ENCODE measurements at places on chromosomes 16 and 17. TPM values are rescaled to one million over a fixed set of nuclear protein-coding genes. Genes with fewer than 3 reads are reported as not detected.

GRCh38 chr17:67156269-67157199 lies 88.5 kb downstream of the HELZ start:
- DNase-seq: no peak

DNA sequence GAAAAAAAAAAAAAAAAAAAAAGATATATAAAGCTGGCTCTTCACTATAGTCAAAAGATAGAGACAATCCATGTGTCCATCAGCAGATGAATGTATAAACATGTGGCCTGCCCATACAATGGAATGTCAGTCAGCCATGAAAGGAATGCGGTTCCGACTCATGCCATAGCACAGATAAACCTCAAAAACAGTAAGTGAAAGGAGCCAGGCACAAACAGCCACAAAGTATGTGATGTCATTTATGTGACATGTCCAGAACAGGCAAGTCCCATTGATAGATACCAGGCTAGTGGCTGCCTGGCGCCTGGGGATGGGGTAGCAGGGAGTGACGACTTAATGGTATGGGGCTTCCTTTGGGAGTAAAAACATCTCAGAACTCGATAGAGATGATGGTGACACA lies 155.7 kb downstream of the CMIP start:
- DNase-seq: no peak

GRCh38 chr17:7716901-7717755 lies at the start of gene DNAH2:
DNAH2 (plus strand) TSS chr17:7717744; CDS start chr17:7719735, 1,991 bp downstream.
- peak; percentile 64 for DNase-seq

The CHTF18 gene
- total RNA-seq: 4.1 TPM

GRCh38 chr17:68446626-68447041 lies 10.7 kb downstream of the WIPI1 start:
- no peak for DNase-seq

DNA sequence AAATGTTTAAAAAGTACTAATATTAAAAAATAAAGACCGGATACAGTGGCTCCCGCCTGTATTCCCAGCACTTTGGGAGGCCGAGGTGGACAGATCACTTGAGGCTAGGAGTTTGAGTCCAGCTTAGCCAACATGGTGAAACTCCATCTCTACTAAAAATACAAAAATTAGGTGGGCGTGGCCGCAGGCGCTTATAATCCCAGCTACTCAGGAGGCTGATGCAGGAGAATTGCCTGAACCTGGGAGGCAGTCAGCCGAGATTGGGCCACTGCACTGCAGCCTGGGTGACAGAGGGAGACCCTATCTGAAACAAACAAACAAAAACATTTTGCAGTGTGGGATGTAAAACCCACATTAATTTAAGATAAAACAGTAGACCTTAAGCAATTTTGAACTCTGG lies 11.8 kb downstream of the CDC27 start:
- DNase-seq: no peak

DNA sequence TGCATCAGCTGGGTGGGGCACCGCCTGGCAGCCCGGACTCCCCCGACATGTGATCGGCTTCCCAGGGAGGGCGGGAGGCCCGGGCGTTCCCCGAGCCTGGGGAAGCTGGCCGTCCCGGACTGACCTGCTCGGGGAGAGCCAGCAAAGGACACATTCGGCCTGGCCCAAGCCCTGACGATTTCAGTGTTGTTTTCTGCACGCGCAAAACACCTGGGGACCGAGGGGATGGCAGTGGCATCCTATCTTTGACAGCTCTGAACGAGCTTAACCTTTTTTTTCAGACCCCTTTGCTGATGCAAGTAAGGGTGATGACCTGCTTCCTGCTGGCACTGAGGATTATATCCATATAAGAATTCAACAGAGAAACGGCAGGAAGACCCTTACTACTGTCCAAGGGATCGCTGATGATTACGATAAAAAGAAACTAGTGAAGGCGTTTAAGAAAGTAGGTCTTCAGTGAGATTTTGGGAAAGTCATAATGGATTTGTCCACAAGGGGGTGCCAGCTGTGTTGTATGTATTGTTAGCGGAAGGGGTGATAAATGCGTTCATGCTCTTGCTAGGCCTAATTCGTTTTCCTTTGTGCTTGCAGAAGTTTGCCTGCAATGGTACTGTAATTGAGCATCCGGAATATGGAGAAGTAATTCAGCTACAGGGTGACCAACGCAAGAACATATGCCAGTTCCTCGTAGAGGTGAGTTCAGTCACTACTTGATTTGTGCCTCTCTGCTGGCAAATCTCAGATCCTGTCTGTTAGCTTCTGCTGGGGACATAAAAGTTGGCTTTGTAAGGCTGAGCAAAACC lies 1.0 kb downstream of the EIF1 start:
- DNase-seq: no peak

DNA sequence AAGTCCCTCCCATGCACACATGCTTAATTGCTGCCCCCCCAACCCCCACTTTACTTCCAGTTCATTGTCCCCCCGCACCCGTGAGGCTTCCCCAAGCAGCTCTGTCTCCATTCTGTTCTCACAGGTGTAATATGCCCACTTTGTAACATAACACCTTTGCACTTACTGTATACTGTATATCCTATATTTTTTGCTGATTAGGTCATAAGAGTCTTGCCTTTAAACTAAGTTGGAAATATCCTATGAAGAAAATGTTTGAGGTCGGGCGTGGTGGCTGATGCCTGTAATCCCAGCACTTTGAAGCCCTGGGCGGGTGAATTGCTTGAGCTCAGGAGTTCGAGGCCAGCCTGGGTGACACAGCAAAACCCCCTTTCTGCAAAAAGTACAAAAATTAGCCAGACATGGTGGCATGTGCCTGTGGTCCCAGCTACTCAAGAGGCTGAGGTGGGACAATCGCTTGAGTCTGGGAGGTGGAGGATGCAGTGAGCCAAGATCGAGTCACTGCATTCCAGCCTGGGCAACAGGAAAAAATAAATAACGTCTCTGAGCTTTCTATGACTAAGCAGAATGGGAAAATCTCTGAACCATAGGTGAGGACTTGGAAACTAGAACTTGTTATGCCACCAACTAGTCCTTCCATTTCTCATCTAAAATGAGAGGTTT lies 76.1 kb downstream of the TNRC6C start:
- DNase-seq: no peak

The LCAT gene
- 124 TPM for total RNA-seq

- DNase-seq: peak; percentile 47
Measured at GRCh38 chr16:19294156-19294649, 8.7 kb downstream of the CLEC19A start.

DNA sequence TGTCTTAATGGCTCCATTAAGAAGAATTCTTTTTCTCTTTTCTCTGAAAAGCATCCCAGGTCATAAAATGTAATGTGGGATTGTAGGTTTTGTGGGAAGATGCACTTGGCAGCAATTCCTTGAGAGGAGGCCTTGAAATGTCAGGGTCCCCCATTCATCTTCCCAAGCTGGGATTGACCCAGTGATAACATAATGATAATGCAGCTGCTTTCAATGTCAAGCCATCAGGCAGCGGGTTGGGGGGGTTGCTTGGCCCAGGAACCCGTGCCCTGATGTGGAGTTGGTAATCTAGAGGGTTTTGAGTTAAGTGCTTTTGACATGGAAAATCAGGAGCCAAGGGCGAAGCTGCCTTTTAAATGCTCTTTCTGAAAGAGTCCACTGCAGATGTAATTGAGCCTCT lies 484.0 kb downstream of the WWOX start:
- no peak for DNase-seq

GRCh38 chr17:42407289-42407836 lies 15.7 kb downstream of the CAVIN1 start:
- DNase-seq: peak; percentile 89

DNA sequence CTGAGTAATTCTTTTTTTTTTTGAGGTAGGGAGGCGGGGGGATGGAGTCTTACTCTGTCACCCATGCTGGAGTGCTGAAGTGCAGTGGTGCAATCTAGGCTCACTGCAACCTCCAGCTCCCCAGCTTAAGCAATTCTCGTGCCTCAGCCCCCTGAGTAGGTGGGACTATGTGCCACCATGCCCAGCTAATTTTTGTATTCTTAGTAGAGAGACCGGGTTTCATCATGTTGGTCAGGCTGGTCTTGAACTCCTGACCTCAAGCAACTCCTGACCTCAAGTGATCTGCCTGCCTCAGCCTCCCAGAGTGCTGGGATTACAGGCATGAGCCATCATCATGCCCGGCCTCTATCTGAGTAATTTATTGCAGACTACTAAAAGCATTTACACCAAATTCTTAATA lies 19.4 kb downstream of the KPNB1 start:
- DNase-seq: no peak

- DNase-seq: no peak
Measured at GRCh38 chr16:3175157-3176093, 12.6 kb upstream of the OR1F1 start.

DNA sequence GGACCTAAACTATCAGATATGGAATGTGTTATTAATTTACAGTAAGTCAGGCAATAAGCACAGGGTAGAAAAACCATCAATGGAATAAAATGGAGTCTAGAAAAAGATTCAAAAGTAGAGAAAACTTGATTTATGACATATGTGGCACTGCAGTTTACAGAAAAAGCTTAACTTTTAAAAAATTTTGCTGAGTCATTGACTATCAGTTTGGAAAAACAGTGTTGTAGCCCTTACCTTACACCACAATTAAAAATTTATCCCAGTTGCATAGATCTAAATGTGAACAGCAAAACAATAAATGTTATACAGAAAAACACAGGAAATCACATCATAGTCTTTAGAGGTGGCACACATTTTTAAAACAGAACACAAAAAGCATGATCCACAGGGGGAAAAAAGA lies 108.5 kb downstream of the USP22 start:
- DNase-seq: no peak

The HBA1 gene
- total RNA-seq: 210 TPM

GRCh38 chr16:11979013-11979672 lies 2.6 kb downstream of the SNX29 start:
- no peak for DNase-seq

- no peak for DNase-seq
Measured at GRCh38 chr17:6231886-6232731, 161.9 kb downstream of the WSCD1 start.

DNA sequence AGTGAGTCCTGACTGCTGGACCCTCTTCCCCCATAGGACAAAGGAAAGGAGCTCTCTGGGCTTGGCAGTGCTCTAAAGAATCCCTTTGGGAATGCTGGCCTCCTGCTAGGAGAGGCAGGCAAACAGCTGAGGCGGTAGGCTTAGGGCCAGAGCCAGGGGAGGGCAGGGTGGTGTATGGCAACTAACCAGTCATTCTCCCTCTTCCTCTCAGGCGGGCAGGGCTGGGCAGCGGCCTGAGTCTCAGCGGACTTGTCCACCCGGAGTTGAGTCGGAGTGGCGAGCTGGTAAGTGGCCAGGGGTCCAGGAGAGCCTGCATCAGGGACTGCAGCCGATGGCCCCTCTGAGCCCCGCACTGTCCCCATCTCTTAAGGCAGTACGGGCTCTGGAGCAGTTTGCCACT lies 4.4 kb downstream of the ACADVL start:
- DNase-seq: no peak

DNA sequence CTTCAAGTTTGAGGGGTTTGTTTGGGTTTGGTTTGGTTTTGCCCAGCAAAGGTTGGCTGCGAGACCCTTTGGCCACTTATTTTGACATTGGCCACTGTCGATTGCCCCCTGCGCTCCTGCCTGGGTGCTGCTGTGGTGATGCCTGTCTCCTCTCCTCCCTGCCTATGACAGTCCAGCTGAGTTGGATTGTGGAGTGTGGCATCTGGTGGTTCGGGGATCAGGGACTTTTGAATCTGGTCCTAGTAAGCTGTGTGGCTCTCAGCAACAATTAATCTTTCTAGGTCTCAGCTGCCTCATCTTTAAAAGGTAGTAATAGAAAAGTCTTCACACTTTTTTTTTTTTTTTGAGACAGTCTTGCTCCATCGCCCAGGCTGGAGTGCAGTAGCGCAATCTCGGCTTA lies 27.1 kb downstream of the CDK5RAP3 start:
- no peak for DNase-seq

The SLFN11 gene
- 6.8 TPM for total RNA-seq

GRCh38 chr16:89629827-89630610 lies 16.6 kb downstream of the DPEP1 start:
- no peak for DNase-seq

DNA sequence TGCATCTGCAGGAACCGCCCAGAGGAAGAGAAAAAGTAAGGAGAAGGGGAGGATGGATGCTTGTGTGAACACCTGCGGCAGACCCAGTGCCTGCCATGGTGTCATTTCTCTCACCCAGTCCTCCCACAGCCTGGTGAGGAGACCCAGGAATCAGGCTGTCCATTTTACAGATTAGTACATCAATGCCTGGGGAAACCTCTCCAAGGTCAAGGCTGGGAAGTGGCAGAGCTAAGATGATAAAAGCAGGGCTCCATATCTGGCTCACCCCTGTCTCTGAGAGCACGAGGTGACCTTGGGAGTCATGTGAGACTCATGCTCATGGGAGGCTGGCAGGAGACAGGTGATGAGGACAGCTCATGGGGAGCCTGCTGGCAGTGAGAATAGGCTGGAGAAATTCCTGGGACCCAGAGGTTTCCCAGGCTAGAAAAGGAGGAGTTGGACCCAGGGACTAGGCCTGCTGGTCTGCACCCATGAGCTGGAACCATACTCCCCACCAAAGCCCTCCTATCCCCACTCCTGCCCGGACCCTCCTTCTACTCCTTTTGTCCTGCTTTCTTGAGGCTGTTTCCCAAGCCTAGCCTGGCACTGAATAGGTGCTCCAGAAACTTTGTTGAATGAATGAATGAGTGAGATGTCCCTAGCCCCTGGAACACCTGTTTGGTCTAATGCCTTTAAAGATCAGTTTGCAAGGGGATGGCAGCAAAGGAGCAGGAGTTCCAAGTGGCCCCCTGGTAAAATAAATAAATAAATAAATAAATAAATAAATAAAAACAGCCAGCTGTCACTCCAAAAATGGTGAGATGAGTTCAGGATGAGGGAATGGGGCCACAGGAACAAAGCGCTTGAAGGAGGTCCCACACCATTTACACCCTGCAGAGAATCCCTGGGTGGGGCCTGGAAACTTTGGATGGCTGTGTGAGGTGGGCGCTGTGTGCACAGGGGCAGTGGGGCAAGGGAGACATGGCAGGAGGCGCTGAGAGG lies 1.6 kb downstream of the ZNF629 start:
- no peak for DNase-seq

The KRT31 gene
- not detected for total RNA-seq

DNA sequence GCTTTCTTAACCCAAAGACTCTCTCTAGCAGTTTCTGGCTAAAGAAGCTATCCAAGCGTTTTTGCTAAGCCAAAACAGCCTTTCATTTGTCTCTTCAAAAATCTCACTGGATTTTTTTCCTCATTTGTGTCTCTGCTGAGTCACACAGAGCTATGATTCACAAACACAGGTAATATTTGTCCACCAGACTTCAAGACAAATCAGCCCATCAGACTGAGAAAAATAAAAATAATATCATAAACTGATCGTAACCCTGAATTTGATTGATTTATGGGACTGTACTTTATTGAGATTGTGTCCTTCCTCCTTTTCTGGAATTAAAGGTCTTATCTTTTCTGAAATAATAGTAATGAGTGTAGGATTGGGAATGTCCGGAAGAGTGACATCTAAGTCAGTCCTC lies 25.8 kb downstream of the TRIM16 start:
- DNase-seq: no peak

DNA sequence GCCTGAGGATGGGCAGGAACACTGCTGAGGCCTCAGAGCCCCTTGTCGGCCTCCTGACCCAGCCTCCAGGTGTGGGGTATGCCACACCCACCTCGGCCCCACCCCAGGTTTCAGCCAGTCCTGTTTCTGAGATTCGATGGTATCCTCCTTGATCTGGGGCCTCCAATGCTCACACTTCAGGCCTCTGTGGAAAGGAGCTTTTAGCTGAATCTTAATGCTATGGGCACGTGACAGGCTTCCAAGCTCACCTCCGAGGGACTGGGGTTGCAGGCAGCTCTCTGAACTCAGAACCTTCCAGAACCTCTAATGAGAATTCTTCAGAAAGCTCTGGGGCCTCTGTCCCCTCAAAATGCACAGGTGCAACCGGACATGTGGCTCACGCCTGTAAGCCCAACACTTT lies 54.8 kb downstream of the SCNN1B start:
- DNase-seq: no peak

The MARCHF10 gene
- not detected for total RNA-seq

Data from right lobe of liver (tissue), 6 donors.